AG08395 (cell line): ENCODE measurements at places on chromosomes 1 and 21.

GRCh38 chr21:18369115-18369514 is 34.5 kb downstream of the TMPRSS15 start:
- DNase-seq: no peak

GRCh38 chr1:231040019-231040799 is at the start of gene FAM89A:
TSS of gene FAM89A (minus strand) at chr1:231040254. CDS start at chr1:231040211, 43 bp downstream.
- DNase-seq: peak; percentile 74

DNA sequence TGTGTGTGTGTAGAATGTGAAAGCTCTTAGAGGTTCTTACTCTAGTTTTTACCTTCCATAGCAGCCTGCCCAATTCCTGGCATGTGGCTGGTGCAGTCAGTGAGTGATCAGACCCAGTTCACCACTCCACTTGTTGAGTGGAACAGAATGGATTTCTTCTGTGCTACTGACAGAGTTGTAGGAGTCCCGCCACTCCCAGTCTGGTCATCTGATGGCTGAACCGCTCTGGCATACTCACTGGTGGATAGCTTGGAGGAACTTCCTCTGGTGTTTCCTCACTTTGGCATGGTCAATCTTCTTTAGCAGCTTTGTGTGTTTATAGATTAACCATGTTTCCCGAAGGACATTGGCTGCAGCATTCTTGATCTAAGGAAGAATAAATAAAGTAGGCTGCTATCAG is 106.7 kb upstream of the ADAR start:
- DNase-seq: peak; percentile 68

- DNase-seq: no peak
Measured at GRCh38 chr1:227793079-227793947, 22.2 kb upstream of the PRSS38 start.

DNA sequence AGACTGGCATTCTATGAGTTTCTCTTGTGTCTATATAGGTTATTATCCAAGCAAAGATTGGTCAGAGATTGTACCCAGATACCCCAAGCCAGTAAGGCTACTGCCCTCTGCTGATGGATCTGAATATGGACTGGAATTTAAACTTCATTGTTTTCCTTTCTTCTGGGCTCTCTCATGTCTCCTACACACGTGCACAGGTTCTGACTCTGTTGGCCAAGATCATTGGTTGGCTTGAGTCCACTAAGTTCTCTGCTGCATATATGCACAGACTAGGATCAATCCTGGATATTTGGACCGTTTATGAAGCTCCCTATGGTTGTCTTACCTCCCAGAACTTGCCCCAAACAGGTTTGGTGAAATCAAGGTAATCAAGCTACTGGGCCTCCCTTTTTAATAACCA is 69.7 kb downstream of the CC2D1B start:
- DNase-seq: peak; percentile 76

DNA sequence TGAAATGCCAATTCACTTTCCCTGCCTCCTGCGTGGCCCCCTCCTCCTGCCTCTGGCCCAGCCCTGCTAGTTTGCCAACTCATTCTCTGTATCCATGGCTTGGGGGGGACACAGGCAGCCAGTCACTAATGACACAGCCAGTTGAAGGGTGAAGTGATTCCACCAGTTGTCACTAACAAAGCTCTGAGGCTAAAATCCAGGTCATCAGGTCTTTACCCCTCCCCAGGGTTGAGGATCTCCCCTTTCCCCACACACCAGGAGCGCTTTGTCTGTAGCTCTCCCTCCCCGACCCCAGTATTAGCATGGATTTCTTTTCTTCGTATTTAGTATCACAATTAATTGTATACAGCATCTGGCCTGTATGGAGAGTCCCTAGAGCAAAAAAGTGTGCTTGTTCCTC is 394.1 kb downstream of the RRAGC start:
- no peak for DNase-seq

GRCh38 chr1:157080714-157081113 is 18.9 kb downstream of the ETV3L start:
- DNase-seq: no peak

GRCh38 chr1:198927129-198927528 is 288.3 kb downstream of the PTPRC start:
- DNase-seq: no peak

- DNase-seq: no peak
Measured at GRCh38 chr1:143699731-143700130, 272.1 kb downstream of the FAM72C start.

DNA sequence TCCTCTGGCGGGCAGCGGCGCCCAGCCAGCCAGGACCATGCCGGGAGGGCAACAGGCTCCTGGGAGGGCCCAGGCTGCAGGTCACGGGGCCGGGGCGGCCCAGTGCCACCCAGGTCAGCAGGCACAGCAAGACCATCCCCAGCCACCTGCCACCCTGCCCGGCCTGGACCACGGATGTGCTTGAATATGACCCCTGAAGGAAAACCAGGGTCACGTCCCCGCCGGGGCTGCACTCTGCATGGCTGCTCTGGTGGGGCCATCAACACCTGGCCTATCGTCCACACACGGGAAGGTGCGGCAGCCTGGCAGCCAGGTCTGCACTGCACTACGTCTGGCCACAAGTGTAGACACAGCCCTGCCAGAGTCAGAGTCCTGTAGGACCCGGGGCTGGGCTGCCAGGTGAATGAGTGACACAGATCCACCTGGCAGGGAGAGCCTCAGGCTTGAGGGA is 6.9 kb downstream of the WNT9A start:
- DNase-seq: no peak

- no peak for DNase-seq
Measured at GRCh38 chr1:13759072-13759471, 59.1 kb downstream of the PRDM2 start.

DNA sequence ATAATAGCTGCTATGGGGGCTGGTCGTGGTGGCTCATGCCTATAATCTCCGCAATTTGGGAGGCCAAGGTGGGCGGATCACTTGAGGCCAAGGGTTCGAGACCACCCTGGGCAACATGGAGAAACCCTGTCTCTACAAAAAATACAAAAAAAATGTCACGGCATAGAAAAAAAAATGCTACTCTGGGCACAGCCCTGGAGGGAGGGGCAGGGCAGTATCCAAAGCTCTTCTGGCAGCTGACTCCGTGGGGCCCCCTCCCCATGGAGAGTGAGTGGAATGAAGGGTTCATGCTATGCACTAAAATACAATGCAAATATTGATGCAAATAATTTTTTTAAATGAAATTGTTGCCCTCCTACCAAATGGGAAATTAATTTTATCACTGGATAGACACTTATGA is 78.7 kb downstream of the DESI2 start:
- DNase-seq: no peak

- peak; percentile 37 for DNase-seq
Measured at GRCh38 chr1:78092643-78093042, 46.9 kb downstream of the GIPC2 start.

GRCh38 chr21:35940074-35940927 is 120.0 kb downstream of the SETD4 start:
- peak; percentile 79 for DNase-seq

- DNase-seq: no peak
Measured at GRCh38 chr1:10905841-10906655, 106.4 kb upstream of the TARDBP start.

- DNase-seq: no peak
Measured at GRCh38 chr1:4021136-4021973, 121.3 kb upstream of the C1orf174 start.

DNA sequence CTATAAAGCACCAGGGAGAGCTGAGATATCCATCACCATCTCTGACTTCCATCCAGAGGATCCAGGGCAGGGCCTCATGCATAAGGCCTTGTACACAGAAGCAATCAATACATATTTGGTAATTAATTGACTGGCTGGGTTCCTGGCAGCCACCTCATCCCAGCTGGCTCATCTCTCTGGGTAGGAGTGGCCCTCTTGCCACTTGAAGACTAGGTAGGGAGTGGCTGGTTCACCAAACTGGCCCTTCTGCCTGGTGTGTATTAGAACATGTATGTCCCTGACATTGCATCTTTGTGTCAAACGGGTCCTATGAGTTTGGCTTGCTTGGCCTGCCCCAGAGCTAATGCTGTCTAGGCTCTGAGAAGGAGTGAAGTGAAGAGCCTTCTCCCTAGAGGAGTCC is 11.8 kb downstream of the NUAK2 start:
- DNase-seq: no peak

GRCh38 chr1:29991815-29992214 is 731.6 kb downstream of the MATN1 start:
- DNase-seq: no peak

DNA sequence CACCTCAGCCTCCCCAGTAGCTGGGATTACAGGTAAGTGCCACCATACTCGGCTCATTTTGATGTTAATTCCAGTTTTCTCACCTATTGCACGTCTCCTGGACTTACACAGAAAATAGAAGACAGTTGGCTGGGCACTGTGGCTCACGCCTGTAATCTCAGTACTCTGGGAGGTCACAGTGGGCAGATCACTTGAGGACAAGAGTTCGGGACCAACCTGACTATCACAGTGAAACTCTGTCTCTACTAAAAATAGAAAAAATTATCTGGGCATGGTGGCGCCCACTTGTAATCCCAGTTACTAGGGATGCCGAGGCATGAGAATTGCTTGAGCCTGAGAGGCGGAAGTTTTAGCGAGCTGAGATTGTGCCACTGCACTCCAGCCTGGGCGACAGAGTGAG is 44.1 kb downstream of the DYRK1A start:
- no peak for DNase-seq

- no peak for DNase-seq
Measured at GRCh38 chr1:171220581-171221054, 27.7 kb upstream of the FMO1 start.

GRCh38 chr21:28704746-28705145 is 287.9 kb downstream of the LTN1 start:
- DNase-seq: no peak

DNA sequence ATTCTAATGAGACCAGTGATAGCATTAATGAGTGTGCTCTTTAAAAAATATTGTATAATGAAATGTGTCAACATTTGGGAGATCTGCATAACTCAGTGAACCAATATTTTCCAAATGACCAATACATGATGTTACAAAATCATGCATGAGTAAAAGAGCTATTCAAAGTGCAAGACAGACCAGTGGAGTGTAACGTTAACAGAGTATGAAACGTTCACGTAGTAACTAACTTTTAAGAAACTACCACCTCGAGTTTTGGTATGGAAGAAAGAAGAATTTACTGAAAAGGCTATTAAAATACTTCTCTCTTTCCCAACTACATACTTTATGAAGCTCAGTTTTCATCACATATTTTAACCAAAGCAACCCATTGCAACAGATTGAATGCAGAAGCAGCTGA is 9.6 kb upstream of the SLC6A9 start:
- DNase-seq: no peak

- DNase-seq: no peak
Measured at GRCh38 chr1:110091381-110091780, 20.9 kb upstream of the UBL4B start.

GRCh38 chr1:225660544-225660946 is 7.6 kb upstream of the ENAH start:
- no peak for DNase-seq

DNA sequence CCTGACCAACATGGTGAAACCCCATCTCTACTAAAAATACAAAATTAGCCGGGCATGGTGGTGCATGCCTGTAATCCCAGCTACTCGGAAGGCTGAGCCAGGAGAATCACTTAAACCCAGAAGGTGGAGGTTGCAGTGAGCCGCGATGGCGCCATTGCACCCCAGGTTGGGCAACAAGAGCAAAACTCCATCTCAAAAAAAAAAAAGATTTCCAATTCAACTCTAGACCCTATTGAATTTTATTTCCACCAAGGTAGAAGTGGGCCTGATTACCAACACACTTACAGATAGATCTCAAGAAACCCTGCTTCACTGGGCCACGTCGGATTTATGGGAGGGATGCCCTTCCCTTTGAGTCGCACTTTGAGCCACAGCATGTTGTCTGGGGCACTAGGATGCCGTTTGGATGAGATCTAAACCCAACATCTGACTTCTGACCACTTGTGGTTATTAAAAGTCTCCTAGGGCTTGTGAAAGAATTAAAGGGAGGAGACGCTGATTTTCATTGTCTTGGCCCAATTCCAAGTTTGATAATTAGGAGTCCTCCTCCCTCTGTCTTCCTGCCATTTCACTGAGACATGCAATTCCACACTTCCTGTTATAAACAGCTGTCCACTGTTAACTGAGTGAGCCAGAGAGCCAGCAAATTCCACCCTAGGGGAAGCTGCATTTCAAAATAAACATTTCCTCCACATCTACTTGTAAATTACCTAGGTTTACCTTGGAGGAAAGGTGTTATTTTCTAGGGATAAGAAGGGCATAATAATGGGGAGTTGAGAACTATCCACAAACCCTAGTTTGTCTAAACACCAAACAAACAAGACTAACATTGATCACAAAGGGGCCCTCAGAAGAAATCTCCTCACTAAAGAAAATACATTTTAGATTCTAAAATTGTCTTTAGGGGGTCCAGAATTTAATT is 5.2 kb upstream of the RERE start:
- peak; percentile 88 for DNase-seq

- peak; percentile 30 for DNase-seq
Measured at GRCh38 chr1:30109853-30110252, 613.5 kb downstream of the MATN1 start.

DNA sequence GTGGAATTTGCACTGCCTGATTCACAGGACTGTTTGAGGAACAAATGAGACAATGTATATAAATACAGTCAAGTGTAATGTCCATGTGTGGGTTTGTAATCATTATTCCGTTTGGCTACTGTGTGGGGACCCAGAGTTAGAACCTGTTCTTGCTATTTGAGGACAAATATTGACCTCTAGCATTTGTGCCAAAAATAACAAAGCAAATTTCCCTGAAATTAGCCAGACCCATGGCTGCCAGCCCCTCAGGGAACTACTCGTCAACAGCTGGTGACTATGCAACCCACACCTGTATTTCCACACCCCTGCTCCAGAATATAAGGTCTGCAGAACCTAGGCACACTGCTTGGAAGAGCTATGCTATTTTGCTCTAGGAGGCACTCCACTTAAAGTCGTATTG is 70.7 kb downstream of the KCNJ6 start:
- no peak for DNase-seq

DNA sequence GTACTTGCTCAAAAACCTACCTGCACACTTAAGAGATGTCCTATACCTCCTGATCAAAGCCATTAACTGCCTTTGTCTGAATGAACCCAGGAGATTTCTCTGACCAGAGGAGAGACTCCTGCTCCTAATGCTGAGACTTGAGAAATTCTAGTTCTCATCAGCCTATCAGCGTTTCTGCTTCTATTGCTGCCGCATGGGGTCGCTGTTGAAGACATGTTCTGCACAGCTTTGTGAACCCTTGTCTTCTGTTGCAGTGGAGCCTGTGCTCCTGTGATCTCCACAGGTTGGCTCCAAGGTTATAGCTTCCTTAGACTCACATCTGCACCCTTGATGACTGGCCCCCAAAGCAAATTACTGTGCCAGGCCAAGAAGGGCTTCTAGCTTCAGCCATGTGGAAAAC is 40.2 kb downstream of the EDN2 start:
- no peak for DNase-seq

DNA sequence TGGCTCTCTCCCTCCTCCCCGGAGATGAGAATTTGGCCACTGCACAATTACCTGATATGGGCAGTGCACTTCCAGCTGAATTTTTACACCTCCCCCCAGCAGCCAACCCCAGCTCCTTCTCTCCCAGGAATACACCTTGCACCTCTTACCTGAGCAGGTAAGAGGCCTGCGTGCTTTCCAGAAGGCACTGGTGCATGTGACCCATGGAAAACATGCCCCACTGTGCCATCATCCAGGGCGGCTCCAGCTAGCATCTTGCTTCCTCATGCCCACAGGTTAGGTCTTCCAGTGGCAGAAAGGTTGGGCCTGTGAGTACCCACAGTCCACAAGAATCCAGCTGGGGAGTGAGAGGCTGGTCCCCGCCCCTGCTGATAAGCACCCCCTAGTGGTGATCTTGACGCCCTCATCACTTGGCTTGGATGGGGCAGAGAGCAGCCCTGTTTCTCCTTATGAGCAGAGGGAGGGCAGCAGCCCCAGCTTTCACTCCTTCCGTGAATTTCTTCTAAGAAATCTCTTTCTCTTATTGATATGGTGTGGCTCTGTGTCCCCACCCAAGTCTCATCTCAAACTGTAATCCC is 57.8 kb downstream of the EDARADD start:
- peak; percentile 11 for DNase-seq
